ENCODE measurements at places on chromosomes 1 and 21.

GRCh38 chr1:223628233-223629125 lies 37.0 kb downstream of the CAPN8 start:
- DNase-seq, result no peak

- no peak for DNase-seq
These were observed 98.4 kb upstream of the SGIP1 start for GRCh38 chr1:66435541-66435940.

GRCh38 chr1:16459352-16459925 lies 18.9 kb downstream of the NECAP2 start:
- DNase-seq, result no peak

DNA sequence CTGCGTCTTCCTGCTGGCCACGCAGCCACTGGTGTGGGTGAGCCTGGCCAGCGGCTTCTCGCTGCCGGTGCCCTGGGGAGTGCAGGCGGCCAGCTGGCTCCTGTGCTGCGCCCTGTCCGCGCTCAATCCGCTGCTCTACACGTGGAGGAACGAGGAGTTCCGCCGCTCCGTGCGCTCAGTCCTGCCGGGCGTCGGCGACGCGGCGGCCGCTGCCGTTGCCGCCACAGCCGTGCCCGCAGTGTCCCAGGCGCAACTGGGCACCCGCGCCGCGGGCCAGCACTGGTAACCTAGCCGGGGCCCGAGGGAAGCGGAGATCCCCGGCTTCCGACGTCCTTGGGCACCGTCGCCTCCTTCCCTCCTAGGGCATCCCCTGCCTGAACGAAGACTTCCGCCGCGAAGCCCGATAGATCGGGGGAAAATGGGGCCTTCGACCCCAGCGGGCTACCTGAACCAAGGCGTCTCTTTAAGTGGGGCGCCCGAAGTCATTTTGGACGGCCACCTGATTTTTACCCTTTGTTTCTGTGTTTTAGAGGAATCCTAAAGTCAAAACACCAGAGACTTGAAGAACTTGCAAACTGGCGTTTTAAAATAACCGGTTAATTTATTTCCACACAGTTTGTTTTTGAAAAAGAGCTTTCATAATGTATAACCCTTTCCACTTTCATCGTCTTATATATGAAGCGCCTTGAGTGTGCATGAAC lies 2.0 kb downstream of the GPR88 start:
- no peak for DNase-seq

DNA sequence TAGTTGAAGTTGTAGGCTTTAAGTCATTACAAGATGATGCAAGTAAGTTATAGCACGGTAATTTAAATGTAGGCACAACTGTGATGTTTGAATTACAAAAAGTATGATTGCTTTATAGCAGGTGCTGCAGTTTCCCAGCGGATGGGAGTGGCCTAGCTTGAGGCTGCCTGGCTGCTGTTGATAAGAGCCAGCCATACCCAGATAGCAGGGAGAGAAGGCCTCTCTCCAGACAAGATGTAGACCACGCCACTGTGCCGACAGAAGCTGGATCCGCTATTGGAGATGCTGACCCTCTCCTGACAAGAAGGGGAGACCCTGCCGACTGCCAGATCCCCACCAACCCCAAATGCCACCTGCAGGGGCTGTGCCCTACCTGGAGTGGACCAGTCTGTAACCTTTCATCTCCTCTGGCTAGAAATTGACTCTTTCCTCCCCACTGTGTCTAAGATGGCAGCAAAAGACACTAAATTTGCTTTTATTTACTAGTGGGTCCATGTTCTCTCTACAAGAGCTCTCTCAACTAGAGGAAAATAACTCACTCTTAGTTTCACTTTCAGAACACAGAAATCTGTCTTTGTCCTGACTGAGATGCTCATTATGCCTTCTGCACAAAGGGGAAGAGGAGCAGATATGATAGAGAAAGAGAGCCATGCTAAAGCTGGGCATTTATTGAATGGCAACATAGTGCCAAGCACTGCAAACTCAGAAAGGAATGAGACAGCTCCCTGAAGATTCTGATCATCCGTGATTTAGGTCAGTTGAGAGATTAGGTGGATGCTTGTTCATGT lies 127.9 kb downstream of the URB2 start:
- DNase-seq, result no peak

- no peak for DNase-seq
These were observed 38.6 kb downstream of the SIPA1L2 start for GRCh38 chr1:232591344-232591743.

DNA sequence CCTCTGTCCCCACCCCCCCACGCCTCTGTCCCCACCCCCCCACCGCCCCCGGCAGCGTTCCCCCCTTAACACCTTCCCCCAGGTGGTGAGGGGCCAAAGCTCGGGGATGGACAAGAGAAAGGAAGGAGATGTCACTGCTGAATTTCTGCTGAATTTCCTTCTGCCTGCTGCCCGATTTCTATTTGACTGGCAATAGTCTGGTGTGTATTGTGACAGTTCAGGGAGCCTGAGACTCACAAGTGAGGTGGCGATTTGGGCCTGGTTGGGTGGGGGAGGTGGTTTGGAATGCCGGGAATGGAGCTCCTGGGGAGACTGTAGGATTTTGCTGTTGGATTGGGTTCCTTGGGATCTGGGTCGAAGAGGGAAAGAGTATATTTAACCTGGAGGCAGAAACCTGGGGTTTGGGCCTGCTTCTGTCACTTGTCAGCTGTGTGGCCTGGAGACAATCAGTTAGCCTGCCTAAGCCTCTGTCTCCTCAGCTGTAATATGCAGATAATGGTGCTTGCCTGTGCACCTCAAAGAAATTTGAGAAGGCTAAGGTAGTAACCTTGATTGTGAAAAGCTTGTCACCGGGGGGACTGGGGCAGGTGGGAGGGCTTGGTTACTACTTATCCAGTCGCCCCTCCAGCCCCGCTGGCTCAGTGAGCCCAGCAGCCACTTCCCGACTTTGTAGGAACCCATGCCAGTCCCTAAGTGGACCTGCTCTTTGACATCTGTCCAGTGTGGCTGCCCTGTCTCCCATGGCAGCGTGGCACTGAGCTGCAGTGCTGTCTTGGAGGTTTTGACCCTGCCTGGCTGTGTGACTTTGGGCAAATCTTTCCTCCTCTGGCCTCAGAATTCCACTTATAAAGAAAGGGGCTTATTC lies 7.7 kb upstream of the LMNA start:
- no peak for DNase-seq

DNA sequence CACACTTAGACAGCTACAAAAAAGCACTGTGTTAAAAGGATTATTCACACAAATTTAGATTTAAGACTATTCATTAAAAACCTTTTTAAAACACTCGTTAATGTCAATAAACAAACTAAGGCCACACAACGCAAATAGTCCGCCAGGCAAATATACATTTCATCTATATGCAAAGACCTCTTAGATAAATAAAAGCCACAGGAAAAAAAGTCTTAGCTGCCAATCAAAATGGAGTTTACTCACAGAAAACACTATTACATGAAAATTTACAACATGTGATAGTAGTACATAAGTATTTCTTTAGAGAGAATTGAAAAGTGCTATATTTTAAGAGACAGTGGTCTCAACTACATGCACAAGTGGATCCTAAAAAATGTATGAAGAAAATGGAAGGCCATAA lies 2.7 kb upstream of the PHTF1 start:
- DNase-seq, result no peak

DNA sequence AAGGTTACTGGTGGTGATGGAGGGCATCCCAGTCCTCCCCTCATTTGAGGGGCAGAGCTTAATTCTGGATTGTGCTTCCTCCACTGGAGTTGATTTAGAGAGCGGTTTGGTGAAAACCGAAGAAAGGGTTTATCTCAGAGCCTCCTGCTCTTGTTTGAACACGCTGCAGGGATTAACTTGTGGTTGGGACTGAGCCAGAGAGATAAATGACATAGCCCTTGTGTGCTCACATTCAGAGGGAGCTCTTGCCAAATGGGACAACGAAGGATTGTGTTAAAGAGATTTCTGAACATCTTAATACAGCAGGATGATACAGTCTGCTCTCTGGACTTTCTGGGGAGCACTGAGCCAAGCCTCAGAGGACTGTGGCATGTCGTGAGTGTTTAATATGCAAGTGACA lies 308.2 kb downstream of the DISC1 start:
- no peak for DNase-seq

DNA sequence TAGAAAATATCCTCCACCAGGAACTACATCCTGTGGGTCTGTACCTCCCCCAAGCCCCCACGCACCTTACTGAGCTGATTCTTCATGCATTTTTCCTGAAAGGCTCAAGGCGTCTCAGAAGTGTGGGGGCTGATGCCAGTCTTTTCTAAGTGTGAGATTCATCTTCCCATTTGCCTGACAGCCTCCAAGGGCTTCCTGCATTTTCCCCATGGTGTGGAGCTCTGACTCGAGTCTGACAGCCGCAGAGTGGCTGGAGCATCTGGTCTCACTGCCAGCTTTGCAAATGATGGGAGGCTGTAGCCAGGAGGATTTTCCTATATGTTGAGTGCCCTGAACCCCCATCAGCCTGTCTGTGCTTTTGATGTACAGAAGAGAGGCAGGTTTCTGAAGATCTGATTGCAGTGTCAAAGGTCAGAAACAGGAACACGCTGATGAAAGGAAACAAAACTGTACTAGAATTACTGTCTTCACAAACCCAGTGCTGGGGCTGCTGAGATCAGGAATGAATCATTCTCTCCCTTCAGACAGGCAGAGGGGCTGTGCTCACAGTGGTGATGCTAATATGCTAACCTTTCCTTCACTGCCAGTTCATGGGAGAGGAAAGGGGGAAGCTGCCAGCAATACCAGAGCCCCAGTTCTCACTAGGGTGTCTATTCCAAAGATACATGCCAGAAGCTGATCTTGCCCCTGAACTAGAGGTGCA lies 201.5 kb upstream of the C1orf174 start:
- DNase-seq, result no peak

DNA sequence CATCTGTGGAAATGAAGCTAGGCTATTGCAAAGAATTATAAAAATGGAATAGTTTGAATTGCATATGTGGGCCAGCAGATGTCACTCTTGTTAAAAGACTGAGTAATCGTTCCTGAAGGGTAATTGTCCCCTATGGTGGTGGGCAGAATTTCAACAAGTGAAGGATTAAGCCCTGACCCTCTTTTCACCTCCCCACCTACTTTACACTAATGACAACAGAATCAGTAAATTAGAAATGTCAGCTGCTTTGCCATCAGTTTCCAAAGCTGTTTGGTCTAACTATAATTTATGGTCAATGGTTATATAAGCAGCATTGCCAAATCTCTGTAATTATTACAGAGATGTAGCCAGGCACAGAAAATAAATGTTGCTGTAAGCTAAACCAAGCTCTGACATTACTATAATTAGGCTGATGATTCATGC lies 898.6 kb downstream of the AMY1C start:
- peak; percentile 0 for DNase-seq

DNA sequence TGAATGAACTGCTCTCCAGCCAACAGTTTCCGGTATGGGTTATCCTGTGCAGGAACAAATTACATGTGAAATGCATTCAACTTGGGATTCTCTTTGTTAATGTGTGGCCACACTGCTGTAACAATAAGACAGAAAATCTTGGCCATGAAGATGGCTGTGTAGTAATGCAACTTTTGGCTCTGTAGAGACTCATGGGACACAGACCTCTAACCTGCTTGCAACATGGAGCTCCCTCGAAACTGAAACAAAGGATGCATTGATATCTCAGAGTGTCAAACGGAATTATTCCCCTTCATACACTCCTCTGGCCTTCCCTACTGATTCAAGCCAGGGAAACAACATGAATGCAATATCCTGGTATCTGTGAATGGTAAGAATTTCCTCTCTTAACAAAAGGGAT lies 559.3 kb upstream of the ZRANB2 start:
- DNase-seq, result no peak

- no peak for DNase-seq
These were observed 24.2 kb downstream of the CAMTA1 start for GRCh38 chr1:6809461-6809860.

- no peak for DNase-seq
These were observed 32.5 kb upstream of the SLAMF9 start for GRCh38 chr1:159986531-159986930.

DNA sequence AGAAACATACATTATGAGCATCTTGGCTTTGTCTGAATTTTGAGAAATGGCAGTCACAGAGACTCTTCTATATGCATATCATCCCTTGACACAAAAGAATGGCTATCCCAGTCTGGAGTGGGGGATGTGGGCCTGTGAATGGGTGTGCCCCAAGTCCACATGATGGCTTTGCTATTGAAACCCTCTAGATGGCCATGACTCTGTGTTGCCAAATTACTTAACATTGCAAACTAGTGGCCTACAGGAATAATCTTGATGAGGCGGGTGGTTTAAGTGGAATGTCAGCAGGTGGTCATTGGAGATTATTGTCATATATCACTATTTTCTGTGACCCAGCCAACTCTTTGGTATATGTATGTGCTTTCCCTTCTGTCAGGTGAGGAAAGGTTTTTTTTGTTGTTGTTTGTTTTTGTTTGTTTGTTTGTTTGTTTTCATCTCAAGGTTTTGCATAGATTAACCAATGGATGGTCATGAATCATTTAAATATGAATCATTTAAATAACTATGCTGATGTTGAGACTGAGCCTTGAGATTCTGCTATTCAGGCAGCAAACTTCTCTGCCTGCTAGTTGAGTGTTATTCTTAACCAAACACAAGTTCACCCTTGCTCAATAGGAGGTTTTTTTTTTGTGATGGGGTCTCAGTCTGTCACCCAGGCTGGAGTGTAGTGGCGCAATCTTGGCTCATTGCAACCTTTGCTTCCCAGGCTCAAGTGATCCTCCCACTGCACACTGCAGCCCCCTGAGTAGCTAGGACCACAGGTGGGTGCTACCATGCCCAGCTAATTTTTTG lies 103.0 kb downstream of the NOS1AP start:
- DNase-seq, result no peak

Data from Panc1 (cell line).